MG63 (cell line): ENCODE measurements at places on chromosomes 12 and 14. TPM values are rescaled to one million over a fixed set of nuclear protein-coding genes. Genes with fewer than 3 reads are reported as not detected.
A peak's percentile ranks its signal among the peaks of the same experiment; 100 is the strongest.

GRCh38 chr12:32332446-32332845 is 66.9 kb upstream of the FGD4 start:
- DNase-seq: no peak

GRCh38 chr14:68349900-68350629 is 442.8 kb downstream of the ZFP36L1 start:
- DNase-seq: no peak

GRCh38 chr12:76303365-76303764 is 44.9 kb downstream of the BBS10 start:
- DNase-seq: peak; percentile 30

- DNase-seq: no peak
These were observed 92.8 kb downstream of the SETD3 start for GRCh38 chr14:99387880-99388279.

- DNase-seq: no peak
These were observed 229.1 kb upstream of the OR4E1 start for GRCh38 chr14:21902561-21903181.

- peak; percentile 27 for DNase-seq
These were observed 1188.2 kb upstream of the TMEM132C start for GRCh38 chr12:127078577-127079350.

- no peak for DNase-seq
These were observed 10.0 kb downstream of the FBXO33 start for GRCh38 chr14:39422243-39422642.

GRCh38 chr12:110590806-110591326 is 7.7 kb upstream of the PPTC7 start:
- no peak for DNase-seq

DNA sequence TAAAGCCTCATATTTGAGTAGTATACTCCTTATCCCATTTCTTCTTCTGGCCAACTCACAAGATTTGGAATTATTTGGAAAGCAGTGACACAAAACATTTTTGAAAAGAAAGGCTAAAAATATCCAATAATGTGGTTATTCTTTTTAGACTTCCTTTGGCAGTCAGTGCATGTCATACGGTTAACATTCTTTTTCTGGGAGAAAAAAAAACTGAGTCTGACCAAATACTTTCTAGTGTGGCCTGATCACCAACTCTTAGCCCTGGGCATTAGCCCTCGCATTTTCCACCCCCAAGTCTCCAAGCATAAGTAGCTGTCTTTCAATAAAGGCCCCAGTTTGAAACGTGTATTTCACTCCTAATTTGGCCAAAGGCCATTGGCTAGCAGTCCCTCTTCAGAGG is 5.9 kb downstream of the RASSF3 start:
- no peak for DNase-seq

GRCh38 chr14:103890821-103891666 is 37.2 kb upstream of the TDRD9 start:
- DNase-seq: no peak

- no peak for DNase-seq
These were observed 680.9 kb upstream of the LMO3 start for GRCh38 chr12:17286874-17287273.

DNA sequence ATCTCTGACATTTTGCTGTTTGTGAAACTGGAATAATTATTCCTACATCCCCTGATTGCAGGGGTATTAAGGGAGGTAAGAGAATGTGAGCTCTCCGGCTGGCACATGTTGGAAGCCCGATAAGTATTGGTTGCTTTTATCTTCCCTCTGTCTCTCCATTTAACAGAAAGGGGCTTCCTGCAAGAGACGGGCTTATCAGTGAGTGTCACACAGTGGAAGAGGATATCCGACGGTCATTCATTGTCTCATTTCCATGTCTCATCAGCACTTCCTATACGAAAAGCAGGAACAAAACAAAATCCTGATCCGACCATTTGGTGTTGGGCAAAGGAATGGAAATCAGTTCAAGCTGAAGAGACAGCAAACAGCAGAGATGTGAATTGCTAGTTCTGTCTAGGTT is 10.7 kb downstream of the DYRK4 start:
- DNase-seq: no peak

GRCh38 chr14:99252940-99253868 is 18.8 kb downstream of the BCL11B start:
- DNase-seq: no peak

GRCh38 chr12:101885912-101886561 is 8.7 kb downstream of the DRAM1 start:
- DNase-seq: no peak

The MMP19 gene
- total RNA-seq: not detected in 2 replicates

The GNB3 gene
- 0.43 TPM in 1 of 2 replicates, not detected in the other for total RNA-seq

The KRT72 gene
- total RNA-seq: not detected in 2 replicates

The RAB15 gene
- total RNA-seq: 1.0 and 3.4 TPM in 2 replicates

The FGF23 gene
- not detected in 2 replicates for total RNA-seq

The HPD gene
- 0.56 and 3.1 TPM in 2 replicates for total RNA-seq

The ADAMTS20 gene
- total RNA-seq: not detected in 2 replicates
